ENCODE measurements at places on chromosomes 12 and 14.

GRCh38 chr14:74065746-74066575 is 18.3 kb downstream of the ALDH6A1 start:
- no peak for DNase-seq

DNA sequence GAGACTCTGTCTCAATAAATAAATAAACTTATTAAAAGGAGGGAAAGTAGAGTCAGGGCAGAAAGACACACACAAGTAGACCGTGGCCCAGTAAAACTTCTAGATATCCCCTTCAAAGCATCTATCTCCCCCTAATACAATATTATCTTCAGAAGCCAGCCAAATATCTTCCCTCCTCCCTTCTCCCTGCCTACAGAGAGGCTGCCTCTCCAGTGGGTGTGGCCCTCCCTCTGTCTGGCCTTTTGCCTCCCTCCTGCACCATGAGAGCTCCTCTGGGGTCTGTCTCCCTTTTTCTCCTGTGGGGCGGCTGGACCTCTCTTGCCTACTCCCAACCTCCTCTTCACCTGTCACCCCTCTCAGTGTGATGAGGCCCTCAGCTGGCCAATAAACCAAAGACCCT is 139.2 kb downstream of the EGLN3 start:
- no peak for DNase-seq

- DNase-seq: no peak
Observed at GRCh38 chr12:88310069-88310468, 168.0 kb downstream of the TMTC3 start.

DNA sequence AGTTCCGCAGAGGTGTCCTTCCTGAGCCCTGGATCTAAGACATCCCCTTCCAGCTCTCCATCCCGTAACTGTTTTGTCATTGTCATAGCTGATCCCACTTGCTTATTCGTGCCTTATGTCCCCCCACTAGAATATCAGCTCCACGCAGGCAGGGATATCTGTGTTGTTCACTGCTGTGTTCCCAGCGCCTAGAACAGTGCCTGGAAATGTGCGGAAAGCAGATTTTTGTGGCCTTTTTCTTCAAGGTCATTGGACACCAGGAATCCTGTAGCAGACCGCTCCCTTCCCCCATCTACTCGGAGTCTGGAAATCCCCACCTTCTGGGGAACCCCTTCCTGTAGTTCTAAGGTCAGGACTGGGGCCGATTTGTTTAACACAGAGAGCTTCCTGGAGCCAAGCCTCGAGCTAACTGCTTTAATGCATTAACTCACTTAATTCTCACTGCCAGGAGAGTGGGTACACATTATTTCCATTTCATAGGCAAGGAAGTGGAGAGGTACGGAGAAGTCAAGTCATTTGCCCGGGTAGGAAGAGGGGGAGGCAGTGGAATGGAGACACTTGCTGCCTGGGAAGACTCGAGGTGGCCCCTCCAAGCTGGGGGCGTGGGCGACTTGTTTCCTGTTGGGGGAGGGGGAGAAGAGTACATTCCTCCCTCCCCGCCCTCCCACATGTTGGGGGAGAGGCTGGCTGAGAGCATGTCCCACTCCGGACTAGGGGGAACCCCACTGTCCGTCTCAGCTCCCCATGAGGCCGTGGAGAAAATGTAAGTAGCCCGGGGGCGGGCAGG is 1.2 kb upstream of the SH2B3 start:
- no peak for DNase-seq

DNA sequence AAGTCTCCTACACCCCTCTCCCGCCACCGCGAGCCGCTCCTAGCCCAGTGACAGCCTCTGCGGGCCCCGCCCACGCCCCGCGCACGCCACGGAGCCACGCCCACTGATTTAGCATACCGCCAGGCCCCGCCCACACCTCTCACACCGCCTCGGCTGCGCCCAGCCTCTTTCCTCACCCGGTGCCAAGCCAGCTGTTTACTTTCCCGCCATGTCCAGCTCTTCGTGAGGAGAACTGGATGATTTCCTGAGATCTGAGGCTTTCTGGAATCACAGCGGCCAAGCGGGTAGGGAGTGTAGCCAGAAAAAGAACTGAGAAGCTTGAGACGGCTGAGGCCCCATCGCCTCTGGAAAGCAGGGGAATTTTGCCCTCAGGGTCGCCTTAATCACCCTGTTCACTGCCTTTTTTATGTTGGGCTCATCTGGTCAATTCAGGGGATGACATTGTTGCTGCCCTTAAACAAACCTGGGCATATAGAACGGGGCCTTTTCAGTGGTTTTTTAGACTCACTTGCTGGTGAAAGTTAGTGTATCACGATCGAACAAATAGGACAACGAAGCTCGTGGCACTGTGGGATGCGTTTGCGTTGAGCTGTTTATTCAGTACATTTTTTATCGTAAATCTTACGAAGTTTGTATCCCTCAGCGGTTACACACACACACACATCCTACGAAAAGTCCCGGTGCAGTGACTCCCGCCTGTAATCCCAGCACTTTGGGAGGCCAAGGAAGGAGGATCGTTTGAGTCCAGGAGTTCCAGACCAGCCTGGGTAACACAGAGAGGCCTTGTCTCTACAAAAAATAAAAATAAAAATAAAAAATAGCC is at the start of gene RNF212B:
TSS of gene RNF212B (plus strand) at position 165 of the 823 bp plus-strand sequence. CDS start 2,410 bp downstream, outside the sequence.
- DNase-seq: peak; percentile 77

DNA sequence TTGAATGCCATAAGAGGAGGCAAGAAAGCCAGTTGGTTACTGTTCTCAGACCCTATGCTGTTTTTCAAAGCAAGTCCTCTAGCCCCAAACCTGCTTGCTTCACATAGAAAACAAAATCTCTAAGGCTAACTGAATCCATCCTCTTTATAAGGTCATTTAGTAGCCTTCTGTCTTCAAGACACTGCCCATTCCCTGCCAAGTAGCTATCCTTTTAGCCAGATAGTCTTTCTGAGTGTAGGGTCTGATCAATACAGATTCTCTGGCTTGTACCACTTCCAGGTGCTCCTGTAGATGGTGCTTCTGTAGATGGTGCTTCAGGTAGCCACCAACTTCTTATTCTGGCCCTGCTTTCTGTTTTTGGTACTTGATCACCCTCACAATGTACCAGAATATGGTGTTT is 15.9 kb upstream of the CCER1 start:
- DNase-seq: no peak

DNA sequence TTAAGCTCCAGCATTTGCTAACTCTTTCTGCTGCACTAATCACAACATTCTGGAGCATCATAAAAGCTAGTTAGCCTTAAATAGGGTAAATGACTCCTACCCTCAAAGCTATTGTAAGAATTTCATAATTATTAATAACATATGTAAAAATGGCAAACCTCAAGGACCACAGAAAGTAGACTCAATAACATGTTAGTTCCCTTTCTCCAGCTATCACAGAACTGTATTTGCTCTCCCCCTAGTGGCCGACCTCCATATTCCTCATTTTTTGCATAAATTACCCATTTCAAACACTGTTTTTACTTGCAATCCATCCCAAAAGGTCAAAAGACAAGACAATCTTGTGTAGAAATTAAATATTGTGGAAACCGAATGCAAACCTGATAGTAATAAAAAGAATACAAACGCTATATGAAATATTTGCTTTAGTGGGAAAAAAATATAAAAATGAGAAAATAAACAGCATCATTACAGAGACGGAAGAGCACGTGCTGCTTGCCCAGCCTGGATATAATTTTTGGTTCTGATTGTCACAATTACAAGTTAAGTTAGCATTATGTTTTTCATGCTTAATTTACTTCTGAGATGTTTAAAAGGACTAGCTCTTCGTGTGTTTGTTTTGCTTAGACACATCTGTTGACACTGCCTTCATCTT is 97.9 kb downstream of the RERGL start:
- DNase-seq: peak; percentile 59

DNA sequence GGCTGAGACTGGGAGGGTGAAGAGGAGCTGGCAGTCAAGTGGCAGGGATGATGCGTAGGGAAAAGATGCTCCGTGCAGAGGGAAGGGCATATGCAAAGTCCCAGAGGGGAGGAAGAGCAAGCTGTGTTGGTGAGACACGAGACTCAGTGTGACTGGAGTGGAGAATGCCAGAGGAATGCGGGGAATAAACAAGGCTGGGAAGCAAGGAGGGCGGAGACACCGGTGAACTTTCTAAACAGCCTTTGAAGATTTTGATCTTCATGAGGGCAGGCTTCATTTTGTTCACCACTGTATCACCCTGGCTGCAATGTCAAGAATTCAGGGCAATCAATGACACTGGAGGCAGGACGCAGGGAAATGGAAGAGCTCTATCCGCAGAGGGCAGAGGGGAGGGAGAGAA is 535.8 kb downstream of the FUT8 start:
- no peak for DNase-seq

DNA sequence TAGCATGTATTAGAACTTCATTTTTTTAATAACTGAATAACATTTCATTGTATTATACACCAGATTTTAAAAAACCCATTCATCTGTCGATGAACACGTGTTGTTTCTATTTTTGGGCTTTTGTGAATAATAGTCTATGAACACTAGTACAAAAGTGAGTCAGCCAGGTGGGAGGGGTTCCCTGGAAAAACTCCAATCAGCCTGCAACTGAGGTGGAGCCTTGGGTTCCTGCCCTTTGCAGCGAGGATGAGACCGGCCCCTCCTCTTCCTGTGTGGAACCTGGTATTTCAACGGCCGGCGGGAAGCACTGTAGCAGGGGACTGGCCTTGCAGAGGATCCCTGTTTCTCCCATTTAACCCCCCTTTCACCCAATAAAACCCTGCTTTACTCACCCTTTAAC is 56.1 kb downstream of the LMNTD1 start:
- no peak for DNase-seq

DNA sequence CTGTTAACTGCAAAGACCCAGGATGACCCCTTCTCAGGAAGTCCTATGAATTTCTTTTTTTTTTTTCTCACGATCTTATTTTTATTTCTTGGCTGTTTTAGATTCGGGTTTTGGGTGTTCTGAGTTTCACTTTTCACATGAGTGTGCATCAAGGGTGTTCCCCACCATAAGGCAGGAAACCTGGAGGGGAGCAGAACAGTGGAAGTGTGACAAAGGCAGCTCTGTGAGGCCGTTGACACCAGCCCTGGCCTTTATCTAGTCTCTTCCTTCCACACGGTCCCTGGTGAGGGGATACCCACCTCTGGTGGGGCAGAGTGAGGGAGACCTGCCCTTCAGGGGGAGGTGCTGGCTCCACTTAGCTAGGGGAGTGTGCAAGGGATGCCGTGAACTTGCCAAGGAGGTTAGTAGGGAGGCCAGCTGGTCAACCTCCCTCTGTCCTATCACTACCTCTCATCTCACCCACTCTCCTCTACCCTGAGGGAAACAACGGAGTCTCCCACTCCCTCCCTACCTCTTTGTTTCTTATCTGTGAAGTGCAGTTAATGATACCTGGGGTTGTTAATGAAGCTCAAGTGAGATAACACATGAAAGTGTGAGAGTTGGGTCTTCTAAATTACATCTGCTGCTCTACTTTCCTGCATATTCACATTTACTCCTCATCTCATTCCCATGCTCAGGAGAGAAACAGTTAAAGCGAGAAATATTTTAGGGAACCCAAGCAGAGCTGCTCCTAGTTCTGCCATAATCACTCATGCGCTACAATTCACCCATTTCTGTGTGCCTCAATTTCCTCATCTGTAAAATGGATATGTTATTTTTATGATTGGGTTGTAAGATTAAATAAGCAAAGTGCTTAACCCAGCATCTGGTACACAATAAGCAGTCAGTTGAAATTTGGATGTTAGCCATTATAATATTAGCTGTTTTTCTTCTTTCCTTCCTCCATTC is 4.4 kb upstream of the GALNT6 start:
- no peak for DNase-seq

DNA sequence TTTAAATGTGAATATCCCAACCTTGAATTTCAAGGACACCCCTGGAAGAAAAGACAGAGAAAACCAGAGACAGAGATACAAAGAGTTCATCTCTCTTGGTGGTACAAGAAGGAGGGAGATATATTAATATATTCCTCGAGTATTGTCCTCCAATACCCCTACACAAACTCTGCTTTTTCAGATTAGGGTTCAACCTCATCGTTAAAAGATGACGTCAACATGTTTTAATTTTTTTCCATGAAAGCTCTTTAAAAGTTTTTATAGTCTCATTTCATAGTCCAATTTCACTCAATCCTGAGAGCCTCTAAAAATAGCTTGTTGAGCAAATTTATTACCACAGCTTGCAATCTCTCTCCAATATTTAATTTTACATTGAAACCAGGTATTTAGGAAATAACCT is 19.4 kb downstream of the RHOJ start:
- no peak for DNase-seq

DNA sequence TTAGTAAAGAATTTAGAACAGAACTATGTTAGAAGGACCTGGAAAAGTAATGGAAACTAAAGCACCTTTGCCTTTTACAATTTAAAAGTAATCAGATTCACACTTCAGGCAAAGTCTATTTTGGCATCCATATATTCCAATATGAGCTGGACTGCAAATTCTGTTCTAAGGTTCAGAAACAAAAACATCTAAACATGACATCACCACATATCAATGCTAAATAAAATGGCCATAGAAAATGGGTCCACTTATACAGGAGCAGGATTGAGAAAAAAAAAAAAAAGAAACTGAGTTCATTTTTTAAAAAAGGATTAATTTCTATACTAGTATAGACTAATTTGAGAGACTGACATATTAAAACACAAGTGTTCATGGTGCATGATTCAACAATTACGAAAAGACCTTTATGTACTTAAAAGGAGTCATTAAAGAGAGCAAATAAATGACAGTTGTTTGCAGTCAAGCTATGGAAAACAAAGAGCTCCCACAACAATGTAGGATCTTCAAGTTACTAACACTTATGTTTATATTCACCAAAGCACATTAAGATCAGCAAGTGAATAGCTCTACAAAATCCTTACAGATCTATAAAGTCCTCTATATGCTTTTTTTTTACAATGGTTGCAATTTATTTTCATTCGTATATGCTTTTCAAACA is 45.7 kb downstream of the DICER1 start:
- DNase-seq: peak; percentile 14

DNA sequence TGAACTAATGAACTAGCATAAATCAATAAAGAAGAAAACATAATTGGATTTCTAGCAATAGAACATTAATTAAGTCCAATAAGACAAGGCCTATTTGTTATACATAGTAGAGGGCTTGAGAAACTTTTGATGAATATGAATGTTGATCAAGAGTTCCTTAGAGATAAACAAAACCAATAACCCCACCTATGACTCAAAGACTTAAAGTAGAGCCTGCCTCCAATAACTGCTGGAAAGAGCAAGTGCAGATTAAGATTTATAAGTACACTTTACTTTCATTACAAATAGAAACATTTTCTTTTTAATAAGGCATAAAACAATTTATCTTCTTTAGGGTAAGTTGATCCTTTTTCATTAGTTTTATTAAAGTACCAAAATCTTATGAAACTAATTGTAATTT is 185.7 kb downstream of the SRGAP1 start:
- DNase-seq: no peak

GRCh38 chr14:57345106-57345505 is 45.3 kb upstream of the NAA30 start:
- peak; percentile 45 for DNase-seq

DNA sequence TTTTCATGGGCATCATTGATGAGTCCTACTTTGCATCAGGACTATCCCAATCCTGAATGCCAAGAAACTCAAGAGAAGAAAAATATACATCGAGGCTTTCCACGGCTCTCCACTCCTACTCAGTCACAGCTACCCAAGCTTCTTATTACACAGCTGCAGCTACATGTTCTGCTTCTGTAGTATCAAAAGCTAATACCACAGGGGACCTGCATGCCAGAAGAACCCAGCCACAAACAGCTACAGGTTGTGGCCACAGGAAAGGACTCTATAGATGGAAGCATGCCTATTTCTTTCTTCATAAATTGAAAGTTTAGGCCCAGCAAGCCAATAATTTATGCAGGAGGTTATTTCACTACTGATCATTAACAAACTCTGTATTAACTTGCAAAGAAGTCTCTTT is 209.7 kb upstream of the EGLN3 start:
- DNase-seq: no peak
